Pancreas (tissue), 10 donors: ENCODE measurements at places on chromosomes 2 and 18. TPM values are rescaled to one million over a fixed set of nuclear protein-coding genes. Genes with fewer than 3 reads are reported as not detected.
A peak's percentile ranks its signal among the peaks of the same experiment; 100 is the strongest.

DNA sequence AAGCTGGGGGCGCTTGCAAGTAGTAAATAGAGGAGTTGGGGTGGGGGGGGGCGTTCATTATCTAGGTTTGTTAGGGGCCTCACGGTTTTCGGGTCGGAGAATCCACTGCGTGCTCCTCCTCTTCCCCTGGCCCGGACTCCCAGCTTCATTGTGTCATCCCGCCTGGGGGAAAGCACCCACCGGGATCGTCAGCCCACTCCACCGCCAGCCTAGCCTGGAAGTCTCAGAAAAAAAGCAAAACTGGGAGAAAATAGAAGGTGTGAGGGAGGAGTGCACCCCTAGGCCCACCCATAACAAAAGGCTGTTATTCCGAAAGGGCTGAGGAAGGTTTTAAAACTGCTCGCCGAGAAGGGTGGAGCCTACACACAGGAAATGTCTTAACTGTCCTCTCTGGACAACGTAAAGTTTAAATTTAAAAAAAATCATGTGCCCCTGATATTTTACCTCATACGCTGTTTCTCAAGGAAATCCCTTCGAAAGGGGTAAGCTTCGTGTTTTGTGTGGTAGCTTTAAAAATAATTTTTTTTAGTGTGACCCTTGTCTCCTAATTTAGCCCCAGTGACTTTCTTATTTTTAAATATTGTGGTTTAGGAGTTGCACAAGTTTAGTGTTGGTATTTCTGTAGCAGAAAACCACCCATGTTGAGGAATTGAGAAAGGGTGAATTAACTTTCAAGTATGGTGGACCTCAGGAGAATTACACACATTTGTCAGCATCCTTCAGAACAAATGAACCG is 104.2 kb downstream of the SPTBN1 start:
- DNase-seq, result no peak

GRCh38 chr2:219495531-219496122 is 3.1 kb upstream of the GMPPA start:
- peak; percentile 40 for DNase-seq

DNA sequence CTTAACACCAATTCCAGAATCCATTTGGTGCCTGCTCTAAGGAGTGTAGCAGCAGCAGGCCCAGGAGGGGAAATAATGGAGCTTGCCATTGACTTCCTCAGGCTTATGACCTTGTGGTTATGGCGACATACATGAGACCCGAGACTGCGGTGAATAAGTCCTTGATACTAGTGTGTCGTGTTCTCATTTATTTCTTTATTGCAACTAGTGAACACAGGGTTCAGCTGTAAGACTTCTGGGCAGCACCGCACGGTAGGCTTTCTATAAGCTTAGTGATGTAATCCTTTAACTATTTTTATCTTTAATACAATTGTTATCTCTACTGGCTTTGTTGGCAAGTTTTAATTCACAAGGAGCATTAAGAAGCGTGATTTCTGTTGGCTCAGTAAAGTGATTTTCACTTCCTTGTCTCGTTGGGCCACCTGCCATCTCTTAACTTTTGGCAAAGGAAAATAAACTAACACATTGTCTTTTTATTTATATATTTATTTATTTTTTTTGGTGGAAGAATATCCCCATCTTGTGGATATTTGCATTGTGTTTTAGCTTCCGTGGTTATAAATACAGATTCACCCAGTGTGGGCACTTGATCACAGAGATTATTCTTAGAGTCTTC is 139.8 kb downstream of the LTBP1 start:
- DNase-seq, result no peak

- no peak for DNase-seq
These were observed 71.8 kb upstream of the YWHAQ start for GRCh38 chr2:9702604-9703084.

GRCh38 chr18:49893036-49893435 is 79.7 kb upstream of the ACAA2 start:
- DNase-seq, result no peak

- DNase-seq, result no peak
These were observed 1209.3 kb upstream of the CHAC2 start for GRCh38 chr2:52558265-52558664.

- DNase-seq, result no peak
These were observed 55.6 kb downstream of the VIL1 start for GRCh38 chr2:218474527-218474926.

GRCh38 chr2:143422681-143423080 is 293.5 kb downstream of the ARHGAP15 start:
- DNase-seq, result no peak

- no peak for DNase-seq
These were observed 122.6 kb downstream of the LRP1B start for GRCh38 chr2:142008135-142008744.

DNA sequence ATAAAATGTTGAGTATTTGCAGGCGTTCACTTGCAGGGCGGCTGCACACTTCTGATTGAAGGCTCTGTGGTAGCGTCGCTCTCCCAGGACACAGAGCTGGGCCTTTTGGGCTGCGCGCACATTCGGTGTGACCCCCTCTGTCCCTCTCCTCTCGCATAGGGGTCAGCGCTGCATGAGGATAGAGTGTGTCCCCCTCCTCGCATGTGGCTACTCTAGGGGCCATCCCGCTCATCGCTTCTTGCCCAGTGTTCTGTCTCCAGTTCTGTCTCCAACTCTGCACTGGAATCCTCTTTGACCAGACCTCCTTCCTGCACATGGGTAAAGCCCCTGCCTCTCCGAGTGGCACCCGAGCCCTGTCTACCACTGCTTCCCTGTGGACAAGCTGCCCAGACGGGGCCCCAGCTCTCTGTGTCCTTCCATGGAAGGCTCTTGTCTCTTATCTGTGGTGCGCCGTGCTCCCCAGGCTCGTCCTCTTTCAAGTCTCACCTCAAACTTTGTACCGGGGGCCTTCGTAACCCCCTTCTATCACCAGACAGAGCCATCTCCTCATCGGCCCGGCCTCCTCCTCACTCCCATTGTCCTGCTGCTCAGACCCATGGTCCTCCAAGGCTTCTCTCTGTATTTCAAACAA is 278.0 kb upstream of the HDAC4 start:
- no peak for DNase-seq

DNA sequence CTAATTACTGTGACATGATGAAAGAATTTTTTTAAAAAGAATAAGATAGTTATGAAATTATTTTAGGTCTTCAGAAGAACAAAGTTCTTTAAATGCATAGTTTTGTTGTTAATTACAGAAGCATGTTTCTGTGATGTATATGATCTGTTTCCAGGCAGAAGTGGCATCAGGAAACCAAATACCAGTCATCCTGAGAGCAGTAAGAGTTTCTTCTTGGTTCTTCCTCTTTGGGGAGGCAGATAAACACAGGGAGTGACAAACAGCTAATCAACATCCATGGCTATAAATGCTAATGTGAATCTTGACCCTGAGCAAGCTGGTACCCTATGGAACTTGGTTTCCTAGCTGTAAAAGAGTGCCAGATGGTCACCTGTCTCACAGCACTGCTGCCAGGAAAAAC is 29.2 kb downstream of the WIPF1 start:
- DNase-seq, result no peak

DNA sequence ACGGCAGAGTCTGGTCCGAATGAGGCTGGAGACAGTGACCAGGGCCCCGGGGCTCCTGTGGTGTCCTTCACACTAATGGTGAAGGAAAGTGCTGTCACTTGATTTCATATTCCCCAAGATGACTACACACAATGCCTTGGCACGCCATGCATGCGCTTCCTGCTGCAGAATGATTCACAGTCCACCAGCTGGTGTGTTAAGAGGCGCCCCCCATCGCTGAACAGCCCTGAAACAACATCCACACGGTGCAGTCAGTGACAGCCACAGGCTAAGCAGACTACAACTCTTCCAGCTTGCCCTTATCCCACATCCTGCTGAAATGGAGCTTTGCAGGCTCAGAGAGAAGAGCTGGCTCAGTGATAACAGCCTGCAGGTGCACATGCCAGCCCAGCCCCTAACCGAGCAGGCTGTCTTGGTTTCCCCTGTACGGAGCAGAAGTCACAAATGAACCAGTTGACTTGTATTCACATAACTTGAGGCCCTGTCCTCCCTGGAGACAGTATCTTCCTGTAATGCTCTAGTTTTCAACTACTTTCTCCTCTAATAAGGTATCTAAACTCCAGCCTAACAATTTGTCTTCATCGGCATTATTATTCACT is 24.3 kb upstream of the CDH20 start:
- peak; percentile 27 for DNase-seq

DNA sequence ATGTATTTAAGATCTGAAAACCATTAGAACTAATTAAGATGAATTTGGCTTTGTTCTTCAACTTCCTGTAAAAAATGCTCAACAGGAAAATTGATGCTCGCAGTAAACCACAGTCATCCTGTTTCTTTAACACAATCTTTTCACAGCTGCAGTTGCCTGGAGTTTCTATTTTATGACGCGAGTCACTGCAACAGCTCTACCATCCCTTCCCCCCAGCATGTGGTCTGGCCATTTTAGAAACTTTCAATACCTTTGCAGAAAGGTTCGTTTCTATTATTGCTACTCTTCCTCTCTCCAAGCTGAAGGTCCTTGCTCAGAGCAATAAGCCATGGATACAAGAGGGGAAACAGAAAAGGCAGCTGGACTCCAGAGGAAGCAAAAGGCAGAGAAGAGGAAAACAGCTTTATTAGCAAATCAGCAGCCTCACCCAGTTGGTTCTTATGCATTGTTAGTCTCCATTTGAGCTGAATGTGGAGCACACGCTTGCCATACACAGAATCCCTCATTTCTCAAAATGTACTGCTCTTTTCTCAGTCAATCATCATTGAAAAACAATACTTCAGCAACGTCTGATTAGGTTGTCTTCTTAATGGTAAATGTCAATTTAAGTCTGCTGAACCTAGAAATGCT is 3.9 kb downstream of the WIPF1 start:
- DNase-seq, result no peak

The VIL1 gene
- 10.1 TPM for polyA plus RNA-seq

The FOXD4L1 gene
- polyA plus RNA-seq, result 0.19 TPM

The EVA1A gene
- 26.2 TPM for polyA plus RNA-seq

The SERPINB12 gene
- polyA plus RNA-seq, result not detected

The HES6 gene
- polyA plus RNA-seq, result 11.1 TPM

The ALPG gene
- not detected for polyA plus RNA-seq

The SCTR gene
- 1,078 TPM for polyA plus RNA-seq

The PELI1 gene
- polyA plus RNA-seq, result 8.0 TPM
